Spleen (tissue), 13 donors: ENCODE measurements at places on chromosomes 6 and 20.

- DNase-seq, result no peak
Measured at GRCh38 chr6:31467151-31467550, 30.8 kb upstream of the MICB start.

DNA sequence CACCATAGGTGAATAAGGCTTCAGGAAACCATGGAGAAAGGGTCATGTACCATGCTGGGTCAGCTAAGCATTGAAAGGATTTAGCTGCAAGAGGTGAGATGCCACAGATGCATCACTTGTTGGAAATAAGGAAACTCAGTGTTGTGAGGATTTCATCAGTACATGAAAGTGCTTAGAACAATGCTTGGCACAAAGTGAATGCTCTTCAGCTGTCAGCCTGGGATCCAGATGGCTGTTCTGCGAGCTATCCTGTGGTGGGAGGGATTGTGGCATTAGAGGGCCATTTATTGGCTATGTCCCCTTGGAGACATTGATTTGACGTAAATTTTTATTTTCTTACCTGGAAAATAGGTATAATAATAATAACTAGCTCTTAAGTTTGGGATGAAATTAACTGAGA is 53.0 kb downstream of the ELOVL2 start:
- no peak for DNase-seq

- no peak for DNase-seq
Measured at GRCh38 chr6:157019733-157020132, 242.6 kb downstream of the ARID1B start.

DNA sequence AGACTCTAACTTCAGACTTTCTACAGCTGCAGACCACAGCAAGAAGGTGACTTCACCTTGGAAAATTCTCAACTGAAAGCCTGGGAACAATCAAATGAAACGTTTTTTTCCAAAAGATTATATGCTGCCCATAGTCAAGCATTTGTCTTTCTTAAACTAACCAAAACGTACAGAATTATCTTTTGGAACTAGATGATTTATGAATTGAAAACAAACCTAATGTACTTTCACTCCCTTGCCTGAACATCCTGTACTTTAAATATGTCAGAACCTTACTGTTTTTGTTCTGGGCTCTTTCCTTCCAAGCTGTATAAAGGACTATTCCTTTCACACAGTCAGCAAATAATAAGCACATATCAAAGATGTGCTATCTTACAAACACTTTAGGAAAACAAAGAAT is 62.4 kb upstream of the TNFAIP3 start:
- DNase-seq, result no peak

DNA sequence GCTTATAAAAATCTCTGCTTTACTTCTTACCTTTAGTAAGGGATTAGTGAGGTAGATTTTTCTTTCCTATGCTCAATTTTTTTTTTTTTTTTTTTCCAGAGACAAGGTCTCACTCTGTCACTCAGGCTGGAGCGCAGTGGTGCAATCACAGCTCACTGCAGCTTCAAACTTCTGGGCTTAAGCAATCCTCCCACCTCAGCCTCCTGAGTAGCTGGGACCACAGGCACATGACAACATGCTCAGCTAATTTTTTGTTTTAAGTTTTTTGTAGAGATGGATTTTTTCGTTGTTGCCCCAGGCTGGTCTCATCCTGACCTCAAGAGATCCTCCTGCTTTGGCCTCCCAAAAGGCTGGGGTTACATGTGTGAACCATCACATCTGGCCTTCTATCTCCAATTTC is 58.9 kb upstream of the RREB1 start:
- no peak for DNase-seq

DNA sequence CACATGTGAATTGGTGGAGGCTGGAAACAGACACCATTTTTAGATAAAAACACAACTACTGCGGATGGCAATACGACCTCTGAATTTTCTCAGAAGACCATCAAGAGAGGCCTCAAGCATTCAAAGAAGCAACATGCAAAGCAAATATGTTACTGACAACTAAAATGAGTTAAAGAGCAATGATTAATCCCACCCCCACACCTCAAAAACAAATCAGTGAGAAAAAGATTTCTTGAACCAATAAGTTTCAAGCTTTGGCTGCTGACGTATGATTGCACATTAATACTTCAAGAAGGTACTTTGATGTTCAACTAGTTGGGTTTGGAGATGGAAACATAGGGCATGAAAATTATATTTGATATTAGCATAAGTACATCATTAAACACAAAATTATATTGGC is 982 bp downstream of the MMUT start:
- no peak for DNase-seq

GRCh38 chr6:76472858-76473257 is 400.4 kb upstream of the IMPG1 start:
- DNase-seq, result no peak

GRCh38 chr6:21327326-21328112 is 266.0 kb upstream of the SOX4 start:
- no peak for DNase-seq
